NCI-H1048 (cell line): ENCODE measurements at places on chromosomes 2 and 18.

DNA sequence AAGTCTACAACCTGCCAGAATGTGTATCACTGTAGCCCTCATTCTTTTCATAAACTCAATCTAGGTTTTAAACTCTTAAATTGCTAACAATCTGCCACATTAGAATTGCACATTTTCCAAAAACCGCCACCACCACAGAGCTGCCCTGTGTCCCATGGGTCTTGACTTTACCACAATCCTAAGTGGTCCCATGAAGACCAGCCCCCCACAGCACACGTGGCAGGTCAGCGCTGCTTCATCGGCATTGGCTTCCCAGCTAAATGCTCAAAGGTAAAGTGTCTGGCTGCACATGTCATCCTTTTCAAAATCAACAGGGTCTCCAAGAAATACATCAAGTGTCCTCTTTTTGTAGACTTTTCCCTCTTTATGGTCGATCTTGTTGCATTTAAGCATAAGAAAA lies 2.4 kb downstream of the TBC1D8 start:
- no peak for DNase-seq

- DNase-seq: no peak
These were observed 272.2 kb downstream of the TSN start for GRCh38 chr2:122027510-122028217.

DNA sequence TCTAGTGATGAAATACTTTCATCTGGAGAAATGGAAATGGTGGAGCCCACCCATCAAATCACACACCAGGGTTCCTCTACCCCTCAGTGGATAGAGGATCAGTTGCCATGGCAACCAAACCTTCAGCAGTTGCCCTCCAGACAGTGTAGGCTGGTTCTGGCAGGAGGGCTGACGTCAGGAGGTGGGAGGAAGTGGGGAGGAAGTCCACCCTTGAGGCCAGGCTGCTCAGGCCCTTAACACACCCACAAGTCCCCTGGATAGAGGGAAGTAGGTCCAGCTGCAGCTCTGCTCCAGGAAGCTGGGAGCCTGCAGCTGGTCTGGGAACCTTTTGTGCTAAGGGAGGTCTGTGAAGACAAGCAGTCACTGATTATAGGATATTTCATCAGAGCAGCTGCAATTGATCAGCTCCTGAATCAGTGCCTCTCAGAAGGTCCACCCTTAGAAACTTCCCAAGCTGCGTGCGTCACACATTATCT lies 186.6 kb downstream of the MTX2 start:
- DNase-seq: no peak

GRCh38 chr2:71453404-71454220 lies at the start of gene DYSF:
Gene DYSF, plus strand, starts transcription at chr2:71453561.
- DNase-seq: no peak

DNA sequence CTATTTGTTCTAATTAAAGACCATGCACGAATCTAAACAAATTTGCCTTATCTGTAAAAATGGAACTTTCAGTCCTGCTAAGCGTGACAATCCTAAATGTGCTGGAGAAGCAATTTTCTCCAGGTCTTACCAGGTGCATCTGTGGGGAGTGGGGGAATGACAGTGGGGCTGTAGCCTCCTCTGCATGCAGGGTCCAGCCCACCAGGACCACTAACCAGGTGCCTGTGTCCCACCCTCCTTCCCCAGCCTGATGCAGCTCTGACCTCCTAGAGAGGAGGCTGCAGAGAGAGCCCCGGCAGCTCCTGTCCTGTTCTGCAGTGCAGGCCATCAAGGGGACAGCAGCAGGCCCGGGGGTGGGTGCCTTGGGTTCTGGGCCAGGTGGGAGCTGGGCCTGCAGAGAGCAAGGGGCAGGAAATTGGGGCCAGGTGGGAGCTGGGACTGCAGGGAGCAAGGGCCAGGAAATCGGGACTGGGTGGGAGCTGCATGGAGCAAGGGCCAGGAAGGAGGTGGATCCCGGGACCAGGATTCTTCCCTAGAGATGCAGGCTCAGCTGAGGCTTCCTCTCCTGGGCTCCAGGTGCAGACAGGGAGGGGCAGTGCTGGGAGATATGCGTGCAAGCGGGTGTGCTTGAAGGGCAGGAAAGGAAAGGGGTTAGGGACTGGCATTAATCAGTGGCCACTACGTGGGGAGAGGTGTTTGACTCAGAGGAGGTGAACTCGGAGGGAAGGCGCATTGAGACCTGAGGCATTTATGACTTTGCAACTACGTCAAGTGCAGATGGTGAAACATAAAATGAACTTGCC lies 185.3 kb downstream of the ANKRD30B start:
- no peak for DNase-seq

DNA sequence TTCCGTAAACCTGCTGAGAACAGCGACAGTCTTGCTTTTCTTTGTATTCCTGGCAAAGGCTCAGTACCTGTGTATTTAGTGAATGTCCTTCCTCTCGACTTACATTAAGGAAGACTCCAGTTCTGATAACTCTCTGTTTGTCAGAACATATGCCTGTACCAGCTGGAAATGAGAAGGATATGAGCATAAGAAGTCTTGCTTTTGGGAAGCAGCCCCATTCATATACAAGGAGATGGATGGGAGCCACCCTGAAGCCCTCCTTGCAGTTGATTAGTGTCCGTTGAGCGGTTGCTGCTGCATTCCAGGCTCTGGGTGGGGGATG lies 59.8 kb downstream of the SH3BP4 start:
- DNase-seq: no peak

DNA sequence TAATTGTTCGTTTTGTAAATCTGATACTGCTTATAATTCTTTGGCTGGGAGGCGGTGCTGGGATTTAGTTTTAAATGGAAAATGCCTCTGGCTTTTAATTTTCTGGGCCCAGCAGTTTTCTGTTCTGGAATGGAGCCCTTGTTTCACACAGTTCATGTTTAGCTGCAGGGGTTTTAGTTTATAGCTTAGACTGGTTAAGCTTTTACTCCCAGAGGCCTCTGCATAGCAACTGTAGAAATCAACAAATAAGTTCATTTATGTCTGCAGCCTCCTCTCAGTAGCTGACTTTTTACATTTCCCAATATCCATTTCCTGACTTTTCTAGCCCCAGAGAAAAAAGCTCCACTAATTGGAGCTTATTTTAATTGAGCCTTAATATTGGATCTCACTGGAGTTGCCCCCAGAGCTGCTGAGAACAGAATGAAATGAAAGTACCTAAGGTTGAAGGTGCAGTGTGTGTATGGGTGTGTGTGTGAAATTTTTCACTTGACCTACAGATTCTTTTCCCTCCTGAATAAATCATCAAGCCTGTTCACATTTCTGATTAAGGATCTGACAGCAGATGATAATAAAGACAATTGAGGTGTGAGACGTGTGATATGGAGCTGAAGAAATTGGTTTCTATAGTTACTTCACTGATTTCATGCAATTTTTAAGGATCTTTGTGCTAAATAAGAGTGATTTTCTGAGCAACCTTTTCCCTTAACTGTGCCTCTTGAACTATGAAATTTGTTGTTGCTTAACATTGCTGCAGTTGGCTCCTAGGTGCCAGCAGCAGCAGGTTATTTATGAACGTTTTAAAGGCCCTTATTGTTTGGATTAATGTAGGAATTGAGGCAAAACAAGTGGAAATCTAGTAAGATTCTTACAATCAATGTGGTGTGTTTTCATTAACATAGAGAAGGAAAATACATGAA lies 109.6 kb downstream of the TAF4B start:
- DNase-seq: peak; percentile 21

DNA sequence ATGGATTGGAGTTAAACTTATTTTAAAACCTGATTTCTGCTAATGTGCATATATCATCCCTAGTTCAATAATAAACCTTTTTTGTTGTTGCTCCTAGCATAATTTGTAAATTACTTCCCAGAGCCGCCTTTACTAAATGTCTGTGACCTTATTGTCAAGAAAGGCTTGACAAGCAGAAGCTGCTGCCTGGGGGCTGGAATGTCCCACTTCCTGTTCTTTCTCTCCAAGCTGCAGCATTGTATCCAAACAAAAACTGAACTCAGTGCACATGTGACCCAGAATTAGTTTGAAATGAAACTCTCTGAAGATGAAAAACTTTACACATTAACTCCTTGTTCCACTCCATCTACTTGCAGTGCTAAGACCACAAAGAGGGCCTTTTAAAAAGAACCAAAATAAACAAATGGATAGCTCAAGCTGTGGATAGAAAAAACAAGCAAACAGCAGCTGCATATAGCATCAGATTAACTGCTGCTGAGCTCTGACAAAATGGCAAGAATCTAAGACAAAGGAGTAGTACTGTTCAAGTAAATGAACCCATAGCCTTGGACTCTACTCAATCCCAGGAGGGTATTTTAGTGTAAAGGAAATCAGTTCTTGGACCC lies 99.8 kb upstream of the NEUROD1 start:
- no peak for DNase-seq

- DNase-seq: no peak
These were observed 166.6 kb upstream of the PKDCC start for GRCh38 chr2:41881249-41881648.

GRCh38 chr2:127909019-127909418 lies 23.3 kb upstream of the AMMECR1L start:
- no peak for DNase-seq

DNA sequence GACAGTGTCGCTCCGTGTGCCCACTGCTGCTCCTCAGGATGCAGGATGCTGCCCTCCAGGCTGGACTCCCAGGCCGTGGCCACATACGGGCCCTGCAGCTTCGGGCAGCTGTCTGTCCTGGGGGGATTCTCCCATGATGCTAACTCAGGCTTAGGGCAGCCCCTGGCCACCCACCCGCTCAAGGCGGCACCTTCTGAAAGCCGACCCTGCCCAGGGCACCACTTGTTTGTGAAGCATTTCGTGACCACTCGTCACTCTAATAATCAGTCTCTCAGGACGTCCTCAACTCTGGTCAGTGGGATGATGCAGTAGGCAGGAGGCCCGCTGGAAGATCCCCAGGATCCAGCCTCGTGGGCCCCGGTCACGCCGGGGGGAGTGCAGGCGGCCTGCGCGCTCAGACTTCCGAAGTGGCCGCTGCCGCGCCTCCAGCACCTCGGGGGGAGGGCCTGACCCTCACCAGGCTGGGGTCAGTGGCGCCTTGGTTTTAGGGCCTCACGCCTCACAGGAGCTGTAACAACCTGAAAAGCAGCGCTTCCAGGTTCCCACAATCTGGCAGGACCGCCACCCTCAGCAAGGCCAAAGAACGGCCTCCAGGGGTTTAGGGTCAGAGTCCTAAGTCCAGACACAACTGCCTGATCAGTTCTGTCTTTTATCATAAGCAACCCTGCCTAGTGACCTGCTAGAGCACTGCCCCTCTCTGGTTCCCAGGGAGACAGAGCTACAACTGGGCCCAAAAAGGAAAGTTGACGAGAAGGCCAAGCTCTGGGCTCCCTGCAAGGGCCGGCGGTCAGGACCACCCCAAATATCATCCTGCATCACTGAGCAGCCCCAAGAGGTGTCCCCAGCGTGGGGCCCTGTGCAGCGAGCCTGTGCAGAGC lies 53.0 kb downstream of the EIPR1 start:
- no peak for DNase-seq

GRCh38 chr2:201466050-201466675 lies 14.6 kb downstream of the STRADB start:
- DNase-seq: no peak

GRCh38 chr2:172753610-172754009 lies 18.0 kb downstream of the RAPGEF4 start:
- no peak for DNase-seq

GRCh38 chr18:12008842-12009580 lies 27.7 kb downstream of the IMPA2 start:
- DNase-seq: no peak

- DNase-seq: no peak
These were observed 31.0 kb downstream of the VIT start for GRCh38 chr2:36727550-36727949.

- DNase-seq: no peak
These were observed 9.1 kb downstream of the TNP1 start for GRCh38 chr2:216850665-216851322.

GRCh38 chr18:28208712-28209265 lies 31.9 kb upstream of the CDH2 start:
- DNase-seq: no peak

DNA sequence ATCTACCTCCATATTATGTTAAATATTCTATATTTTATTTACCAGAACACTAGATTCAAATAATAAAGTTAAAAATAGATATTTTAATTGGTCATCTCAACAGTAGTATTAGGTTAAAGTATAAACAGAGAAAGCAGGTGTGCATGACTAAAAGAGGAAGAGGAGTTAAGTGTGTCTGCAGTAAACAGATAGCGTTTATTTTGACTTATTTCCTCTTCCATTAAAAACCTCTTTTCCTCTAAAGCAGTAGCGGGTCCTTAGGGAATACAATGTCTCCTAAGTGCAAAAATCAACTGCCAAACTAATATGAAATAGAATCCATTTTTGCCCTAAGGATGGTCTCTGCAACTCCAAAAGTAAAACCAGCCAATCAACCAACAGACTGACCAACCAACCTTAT lies 27.7 kb downstream of the EIF2AK3 start:
- DNase-seq: no peak

DNA sequence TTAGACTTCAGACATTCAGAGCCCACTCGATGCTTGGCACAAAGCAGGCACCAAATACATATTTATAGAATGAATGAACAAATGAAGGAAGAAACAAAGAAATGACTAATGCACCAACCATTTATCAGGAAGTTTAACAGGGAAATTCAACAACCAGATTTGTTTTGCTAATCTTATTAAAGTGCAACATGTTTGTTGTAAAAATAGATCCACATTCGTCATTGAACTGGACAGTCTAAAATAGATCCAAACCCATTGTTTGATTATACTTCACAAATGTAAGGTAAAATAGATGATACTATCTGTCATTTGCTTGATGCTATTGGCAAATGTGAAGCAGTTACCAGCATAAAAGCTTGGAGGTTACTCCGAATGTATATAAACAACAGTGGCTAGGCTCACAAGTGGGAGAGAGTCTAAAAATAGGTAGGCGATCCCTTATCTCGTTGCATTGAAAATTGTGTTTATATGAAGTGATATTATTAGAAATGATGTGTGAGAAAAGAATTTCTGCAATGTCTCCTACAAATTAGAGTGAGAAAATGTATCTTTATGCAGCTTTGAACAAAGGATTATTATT lies 246.2 kb downstream of the NEDD4L start:
- DNase-seq: no peak

DNA sequence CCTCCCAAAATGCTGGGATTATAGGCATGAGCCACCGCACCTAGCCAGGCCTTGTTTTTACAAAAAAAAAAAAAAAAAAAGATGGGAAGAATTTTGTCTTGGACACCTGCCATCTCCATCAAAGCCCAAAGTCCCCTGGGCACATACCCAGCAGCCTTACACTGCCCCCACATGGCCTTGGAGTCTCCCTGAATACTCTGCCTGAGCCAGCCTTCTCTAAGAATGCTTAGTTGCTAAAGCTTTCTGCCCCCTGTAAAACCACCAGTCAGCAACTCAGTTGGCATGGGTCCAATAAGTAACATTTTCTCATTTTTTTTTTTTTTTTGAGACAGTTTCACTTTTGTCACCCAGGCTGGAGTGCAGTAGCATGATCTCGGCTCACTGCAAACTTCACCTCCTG lies 40.6 kb downstream of the SPC25 start:
- DNase-seq: no peak

- DNase-seq: no peak
These were observed 63.9 kb upstream of the CREB1 start for GRCh38 chr2:207465894-207466293.
